ENCODE measurements at places on chromosomes 5 and 9.
A peak's percentile ranks its signal among the peaks of the same experiment; 100 is the strongest.

DNA sequence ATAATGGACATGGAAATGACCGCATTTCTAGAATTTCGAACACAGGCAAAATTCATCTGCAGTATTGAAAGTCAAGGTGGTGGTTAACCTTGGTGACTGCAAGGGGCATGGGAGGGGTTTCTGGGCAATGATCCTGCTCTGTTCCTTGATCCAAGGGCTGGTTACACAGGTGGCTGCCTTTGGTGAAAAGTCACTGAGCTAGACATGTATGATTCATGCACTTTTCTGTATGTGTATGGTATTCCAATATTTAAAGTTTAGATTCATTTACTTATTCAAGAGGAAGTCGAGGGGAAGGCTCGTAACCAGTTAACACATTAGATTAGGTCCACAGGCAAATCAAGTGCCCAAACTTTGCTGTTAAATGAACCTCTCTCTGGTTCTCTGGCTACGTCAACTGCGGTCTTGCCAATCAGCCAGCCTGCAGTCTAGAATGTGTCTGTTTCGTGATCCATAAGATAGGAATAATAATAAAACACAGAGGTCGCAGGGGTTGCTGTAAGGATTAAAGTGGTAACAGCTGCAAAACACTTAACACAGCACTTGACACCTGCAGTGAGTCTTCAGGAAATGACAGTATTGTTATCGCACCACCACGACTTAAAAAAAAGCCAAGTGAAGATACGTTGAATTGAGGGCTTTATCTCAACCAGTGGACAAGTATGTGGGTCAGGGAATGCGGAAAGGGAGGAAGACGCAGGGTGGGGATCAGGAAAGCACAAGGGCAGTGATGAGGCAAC, 92.5 kb downstream of the TLE1 start:
- no peak for DNase-seq
- H3K4me3 ChIP-seq: no peak overlapping the region
- H3K36me3 ChIP-seq: peaks cover 6% of the 10 kb centered on the region
- no peaks in the 10 kb centered on the region for H3K27me3 ChIP-seq

GRCh38 chr5:122500245-122501088, 188.4 kb downstream of the SNCAIP start:
- DNase-seq: no peak
- no peak overlapping the region for H3K4me3 ChIP-seq
- H3K4me1 ChIP-seq: no peaks in the 10 kb centered on the region
- peak overlapping the region; percentile 30 for H3K27ac ChIP-seq
- no peaks in the 10 kb centered on the region for H3K36me3 ChIP-seq

- H3K36me3 ChIP-seq: peaks cover 29% of the 10 kb centered on the region
- no peaks in the 10 kb centered on the region for H3K4me1 ChIP-seq
- no peak overlapping the region for H3K4me3 ChIP-seq
- H3K27ac ChIP-seq: no peak overlapping the region
- no peaks in the 10 kb centered on the region for H3K27me3 ChIP-seq
Observed at GRCh38 chr5:109857405-109858031, 167.8 kb downstream of the MAN2A1 start.

GRCh38 chr5:91219803-91220371, 163.2 kb downstream of the ARRDC3 start:
- H3K27ac ChIP-seq: no peak overlapping the region
- H3K4me1 ChIP-seq: no peaks in the 10 kb centered on the region
- H3K36me3 ChIP-seq: no peaks in the 10 kb centered on the region
- H3K4me3 ChIP-seq: no peak overlapping the region
- no peaks in the 10 kb centered on the region for H3K27me3 ChIP-seq
- DNase-seq: no peak

GRCh38 chr5:158843305-158843704, 256.4 kb downstream of the EBF1 start:
- no peaks in the 10 kb centered on the region for H3K4me1 ChIP-seq
- no peaks in the 10 kb centered on the region for H3K36me3 ChIP-seq
- H3K4me3 ChIP-seq: no peak overlapping the region
- H3K27ac ChIP-seq: no peak overlapping the region
- no peak for DNase-seq
- H3K27me3 ChIP-seq: no peaks in the 10 kb centered on the region

GRCh38 chr9:37293664-37294524, 128.6 kb upstream of the GRHPR start:
- no peaks in the 10 kb centered on the region for H3K36me3 ChIP-seq
- H3K27me3 ChIP-seq: no peaks in the 10 kb centered on the region
- H3K4me1 ChIP-seq: no peaks in the 10 kb centered on the region
- no peak overlapping the region for H3K4me3 ChIP-seq
- no peak overlapping the region for H3K27ac ChIP-seq
- DNase-seq: no peak

Data from right atrium auricular region (tissue), 2 donors.